D721Med (cell line): ENCODE measurements at places on chromosomes 11 and 22.

- DNase-seq, result no peak
These were observed 188.4 kb downstream of the ADAMTS15 start for GRCh38 chr11:130636722-130637464.

DNA sequence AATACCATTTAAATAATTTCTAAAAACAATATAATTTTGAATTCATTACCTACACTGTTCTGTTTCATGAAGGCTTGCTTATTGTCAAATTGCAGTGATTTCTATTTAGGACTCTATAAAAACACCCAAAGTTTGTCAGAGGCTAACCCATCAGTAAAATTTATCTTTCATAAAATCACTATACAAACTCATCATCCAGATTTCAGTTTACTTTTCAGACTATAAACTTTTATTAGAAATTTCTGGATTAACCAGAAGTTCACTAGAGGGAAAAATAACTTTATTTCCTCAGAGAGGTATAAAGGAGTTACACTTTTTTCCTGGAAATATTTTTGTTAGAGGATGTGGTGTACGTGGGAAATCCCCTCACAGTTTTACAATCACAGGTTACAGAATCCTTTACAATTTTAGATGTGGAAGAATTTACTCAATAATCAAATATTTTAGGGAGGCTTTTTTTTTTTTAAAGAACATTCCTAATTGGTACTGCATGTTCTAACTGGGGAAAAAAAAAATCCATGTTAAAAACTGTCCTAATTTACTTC, 176.7 kb downstream of the SWAP70 start:
- DNase-seq, result no peak

DNA sequence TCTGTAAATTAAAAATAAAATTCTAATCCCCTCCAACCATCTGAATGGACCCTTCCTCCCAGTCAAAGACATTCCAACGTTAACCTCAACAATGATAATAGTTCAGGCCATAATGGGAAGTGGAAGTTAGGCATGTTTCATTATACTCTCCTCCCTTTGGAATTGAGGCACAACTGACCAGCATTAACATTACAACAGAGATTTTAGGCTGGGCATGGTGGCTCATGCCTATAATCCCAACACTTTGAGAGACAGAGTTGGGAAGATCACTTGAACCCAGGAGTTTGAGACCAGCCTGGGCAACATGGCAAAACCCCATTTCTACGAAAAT, 2.4 kb upstream of the CTSF start:
- DNase-seq, result no peak

GRCh38 chr11:1839924-1840779, 1.4 kb downstream of the TNNI2 start:
- no peak for DNase-seq

GRCh38 chr11:13775471-13775870, 107.0 kb downstream of the FAR1 start:
- no peak for DNase-seq
